ENCODE measurements at places on chromosomes 1 and 21. TPM values are rescaled to one million over a fixed set of nuclear protein-coding genes. Genes with fewer than 3 reads are reported as not detected.

DNA sequence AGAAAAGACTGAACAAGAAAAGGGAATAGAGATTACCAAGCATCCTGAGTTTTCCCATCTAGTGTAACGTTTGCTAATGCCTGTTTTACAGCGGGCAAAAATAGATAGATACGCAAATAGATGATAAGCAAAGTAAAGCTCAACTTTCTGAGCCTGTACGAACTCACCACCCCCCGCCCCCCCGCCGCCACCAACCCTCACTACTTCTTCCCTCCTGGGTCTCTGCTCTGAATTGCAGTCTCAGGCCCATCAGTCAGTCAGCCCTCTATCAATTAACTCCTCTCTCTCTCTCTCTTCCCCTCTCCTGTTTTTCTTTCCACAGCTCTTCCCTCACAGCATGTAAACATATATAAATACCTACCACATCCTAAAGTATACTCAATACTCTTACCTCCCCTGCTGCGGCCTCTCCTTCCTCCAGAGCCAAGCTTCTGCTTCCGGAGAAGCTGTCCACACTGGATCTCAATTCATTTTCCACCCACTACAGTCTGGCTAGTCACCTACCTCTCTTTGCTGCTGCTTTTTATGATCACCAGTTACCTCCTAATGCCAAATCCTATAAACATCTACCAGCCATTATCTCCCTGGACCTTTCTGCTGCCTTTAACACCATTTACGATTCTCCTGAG is 64.6 kb downstream of the CAPN2 start:
- peaks cover 44% of the 10 kb centered on the region for H3K36me3 ChIP-seq
- no peaks in the 10 kb centered on the region for H3K27me3 ChIP-seq
- H3K4me1 ChIP-seq = peaks cover 22% of the 10 kb centered on the region
- no peak for DNase-seq

DNA sequence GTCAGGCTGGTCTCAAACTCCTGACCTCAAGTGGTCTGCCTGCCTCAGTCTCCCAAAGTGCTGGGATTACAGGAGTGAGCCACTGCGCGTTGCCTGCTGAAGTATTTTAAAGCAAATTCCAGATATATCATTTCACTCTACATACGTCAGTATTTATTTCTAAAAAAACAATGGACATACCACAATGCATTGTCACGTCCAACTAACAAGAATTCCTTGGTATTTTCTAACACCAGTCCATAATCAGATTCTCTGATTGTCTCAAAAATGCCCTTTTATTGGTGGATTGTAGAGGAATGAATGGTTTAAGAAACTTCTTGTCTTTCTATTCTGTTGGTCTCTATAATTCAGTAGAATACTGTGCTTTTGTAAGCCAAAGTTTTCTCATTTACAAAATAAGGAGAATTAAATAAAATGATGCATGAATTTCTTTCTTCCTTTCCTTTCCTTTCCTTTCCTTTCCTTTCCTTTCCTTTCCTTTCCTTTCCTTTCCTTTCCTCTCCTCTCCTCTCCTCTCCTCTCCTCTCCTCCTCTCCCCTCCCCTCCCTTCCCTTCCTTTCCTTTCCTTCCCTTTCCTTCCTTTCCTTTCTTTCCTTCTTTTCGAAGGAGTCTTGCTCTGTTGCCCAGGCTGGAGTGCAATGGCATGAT is 55.8 kb downstream of the VPS13D start:
- peaks cover 94% of the 10 kb centered on the region for H3K36me3 ChIP-seq
- no peak overlapping the region for H3K4me3 ChIP-seq
- DNase-seq = no peak
- no peaks in the 10 kb centered on the region for H3K27me3 ChIP-seq

- H3K27me3 ChIP-seq = no peaks in the 10 kb centered on the region
- no peak for DNase-seq
- H3K4me1 ChIP-seq = no peaks in the 10 kb centered on the region
- H3K27ac ChIP-seq = no peak overlapping the region
Observed at GRCh38 chr21:30958741-30959140, 77.4 kb upstream of the KRTAP11-1 start.

DNA sequence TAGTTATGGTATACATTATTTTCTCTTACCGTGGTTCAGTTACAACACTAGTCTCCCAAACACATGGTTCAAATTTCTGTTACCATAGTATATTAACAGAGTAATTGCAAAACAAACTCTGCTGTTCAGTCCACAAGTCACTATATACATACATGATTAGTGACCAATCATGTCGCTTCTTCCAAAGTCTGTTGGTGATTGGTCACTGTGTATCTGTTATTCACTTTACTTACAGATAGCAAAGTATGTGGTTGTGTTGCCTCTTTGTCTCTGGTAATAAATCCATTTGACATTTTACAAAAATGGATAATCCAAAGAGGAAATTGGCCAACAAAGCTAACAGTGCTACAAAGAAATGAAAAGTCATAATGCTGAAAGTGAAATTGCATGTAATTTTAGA is 107.2 kb downstream of the RABGAP1L start:
- no peaks in the 10 kb centered on the region for H3K27me3 ChIP-seq
- H3K36me3 ChIP-seq = peaks cover 7% of the 10 kb centered on the region
- H3K4me1 ChIP-seq = no peaks in the 10 kb centered on the region
- no peak for DNase-seq

DNA sequence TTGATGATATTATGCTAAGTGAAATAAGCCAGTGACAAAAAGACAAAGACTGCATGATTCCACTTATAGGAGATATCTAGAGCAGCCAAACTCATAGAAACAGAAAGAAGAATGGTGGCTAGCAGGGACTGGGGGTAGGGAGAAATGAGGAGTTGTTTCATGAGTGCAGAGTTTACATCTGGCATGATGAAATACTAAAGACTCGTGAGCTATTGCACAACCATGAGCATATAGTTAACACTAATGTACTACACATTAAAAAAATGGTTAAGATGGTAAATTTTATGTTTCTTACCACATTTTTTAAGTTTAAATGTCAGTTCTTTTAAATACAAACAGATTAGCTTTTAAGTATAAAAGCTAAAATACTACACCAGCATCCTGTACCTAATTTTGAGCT is 57.8 kb downstream of the ESRRG start:
- no peaks in the 10 kb centered on the region for H3K4me1 ChIP-seq
- no peak overlapping the region for H3K27ac ChIP-seq
- H3K27me3 ChIP-seq = no peaks in the 10 kb centered on the region
- no peaks in the 10 kb centered on the region for H3K36me3 ChIP-seq
- DNase-seq = no peak
- no peak overlapping the region for H3K4me3 ChIP-seq

GRCh38 chr1:205676002-205676401 is 4.3 kb downstream of the SLC45A3 start:
- H3K36me3 ChIP-seq = no peaks in the 10 kb centered on the region
- DNase-seq = no peak
- H3K4me1 ChIP-seq = peaks cover 95% of the 10 kb centered on the region

DNA sequence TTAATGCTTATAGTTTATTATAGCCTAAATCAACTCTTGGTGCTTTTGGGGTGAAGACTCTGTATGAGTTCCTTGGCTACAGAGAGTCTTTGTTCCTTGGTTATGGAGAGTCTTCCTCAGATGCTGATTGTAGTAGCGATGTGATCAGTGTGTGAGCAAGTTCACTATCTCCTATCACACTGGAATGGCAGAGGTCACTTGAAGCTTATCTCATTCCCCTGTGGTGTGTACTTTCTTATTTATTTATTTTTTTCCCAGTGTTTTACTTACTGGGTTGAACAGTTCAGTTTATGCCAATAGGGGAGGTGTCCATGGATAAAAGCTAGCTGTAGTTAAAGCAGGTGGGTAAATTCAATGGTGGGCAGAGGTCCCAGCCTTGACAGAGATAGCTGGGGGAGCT is 20.1 kb upstream of the MAB21L3 start:
- no peak overlapping the region for H3K27ac ChIP-seq
- no peak for DNase-seq
- H3K4me1 ChIP-seq = no peaks in the 10 kb centered on the region
- no peaks in the 10 kb centered on the region for H3K27me3 ChIP-seq

- H3K4me1 ChIP-seq = peaks cover 27% of the 10 kb centered on the region
- no peak overlapping the region for H3K4me3 ChIP-seq
- no peak overlapping the region for H3K27ac ChIP-seq
- no peaks in the 10 kb centered on the region for H3K36me3 ChIP-seq
- peaks cover 81% of the 10 kb centered on the region for H3K27me3 ChIP-seq
Observed at GRCh38 chr1:47432071-47433036, 5.5 kb upstream of the FOXD2 start.

GRCh38 chr1:230502306-230502705 is 76.2 kb upstream of the PGBD5 start:
- DNase-seq = no peak
- no peaks in the 10 kb centered on the region for H3K36me3 ChIP-seq
- no peak overlapping the region for H3K4me3 ChIP-seq
- H3K27me3 ChIP-seq = no peaks in the 10 kb centered on the region
- H3K4me1 ChIP-seq = no peaks in the 10 kb centered on the region

DNA sequence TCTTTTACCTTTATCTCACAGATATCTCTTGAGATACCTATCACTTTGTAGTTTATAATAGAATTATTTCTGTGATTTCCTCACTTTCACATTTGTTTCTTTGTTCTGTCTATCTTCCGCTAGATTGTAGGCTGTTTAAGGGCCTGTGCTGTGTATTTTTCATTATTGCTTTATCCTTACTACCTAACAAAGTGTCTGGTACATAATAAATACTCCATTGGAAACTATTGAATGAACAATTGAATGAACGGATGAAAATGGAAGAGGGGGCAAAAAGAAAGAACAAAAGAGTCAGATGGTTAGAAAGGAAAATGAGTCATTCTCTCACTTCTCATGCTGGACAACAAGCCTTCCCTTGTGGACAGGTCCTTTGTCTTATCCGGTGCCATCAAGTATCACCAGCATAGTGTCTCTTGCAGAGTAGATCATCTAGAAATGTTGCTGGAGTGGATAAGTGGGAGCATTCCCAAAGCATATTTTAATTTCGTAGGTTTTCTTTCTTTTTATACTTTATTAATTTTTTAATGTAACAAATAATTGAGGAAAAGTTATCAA is 159.8 kb downstream of the NEK7 start:
- H3K27ac ChIP-seq = no peak overlapping the region
- DNase-seq = no peak
- H3K36me3 ChIP-seq = peaks cover 30% of the 10 kb centered on the region
- peaks cover 4% of the 10 kb centered on the region for H3K4me1 ChIP-seq
- no peak overlapping the region for H3K4me3 ChIP-seq

DNA sequence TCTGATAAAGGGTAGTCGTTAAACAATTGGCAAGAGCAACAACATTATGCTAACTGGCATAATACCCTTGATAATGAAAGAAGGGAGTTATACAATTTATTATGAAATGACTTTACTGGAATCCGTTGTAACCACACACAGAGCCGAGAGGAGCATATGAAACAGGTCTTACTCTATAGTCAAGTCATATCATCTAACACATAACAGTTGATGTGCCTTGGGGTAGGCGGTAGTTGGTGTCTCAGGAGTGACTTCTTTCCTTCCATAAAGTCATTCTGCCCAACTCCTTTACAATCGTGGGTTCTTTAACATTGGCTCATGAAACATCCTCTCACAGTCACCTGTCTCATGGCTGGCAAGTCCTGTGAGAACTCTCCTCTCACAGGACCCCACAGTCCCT is 225.2 kb downstream of the LTN1 start:
- H3K36me3 ChIP-seq = no peaks in the 10 kb centered on the region
- no peak for DNase-seq
- no peaks in the 10 kb centered on the region for H3K27me3 ChIP-seq
- no peak overlapping the region for H3K27ac ChIP-seq
- H3K4me1 ChIP-seq = no peaks in the 10 kb centered on the region

GRCh38 chr21:41622831-41623548 is 115.0 kb upstream of the TMPRSS2 start:
- H3K4me3 ChIP-seq = no peak overlapping the region
- peaks cover 74% of the 10 kb centered on the region for H3K27me3 ChIP-seq
- no peaks in the 10 kb centered on the region for H3K36me3 ChIP-seq
- H3K27ac ChIP-seq = no peak overlapping the region
- H3K4me1 ChIP-seq = no peaks in the 10 kb centered on the region

DNA sequence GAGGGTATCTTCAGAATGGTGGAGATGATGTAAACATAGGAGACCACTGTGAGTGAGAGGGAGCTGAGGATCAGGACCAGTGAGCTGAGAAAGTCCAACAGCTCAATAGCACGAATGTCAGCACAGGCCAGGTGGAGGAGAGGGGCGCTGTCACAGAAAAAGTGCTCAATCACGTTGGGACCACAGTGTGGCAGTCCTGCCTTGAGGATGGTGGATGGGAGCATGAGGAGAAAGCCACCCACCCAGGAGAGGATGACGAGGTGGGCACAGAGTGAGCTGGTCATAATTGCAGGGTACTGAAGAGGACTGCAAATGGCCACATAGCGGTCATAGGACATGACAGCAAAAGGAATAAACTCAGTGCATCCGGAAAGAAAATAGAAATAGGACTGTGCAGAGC is 8.1 kb downstream of the OR11L1 start:
- no peak for DNase-seq
- no peaks in the 10 kb centered on the region for H3K27me3 ChIP-seq
- no peak overlapping the region for H3K4me3 ChIP-seq
- no peak overlapping the region for H3K27ac ChIP-seq

DNA sequence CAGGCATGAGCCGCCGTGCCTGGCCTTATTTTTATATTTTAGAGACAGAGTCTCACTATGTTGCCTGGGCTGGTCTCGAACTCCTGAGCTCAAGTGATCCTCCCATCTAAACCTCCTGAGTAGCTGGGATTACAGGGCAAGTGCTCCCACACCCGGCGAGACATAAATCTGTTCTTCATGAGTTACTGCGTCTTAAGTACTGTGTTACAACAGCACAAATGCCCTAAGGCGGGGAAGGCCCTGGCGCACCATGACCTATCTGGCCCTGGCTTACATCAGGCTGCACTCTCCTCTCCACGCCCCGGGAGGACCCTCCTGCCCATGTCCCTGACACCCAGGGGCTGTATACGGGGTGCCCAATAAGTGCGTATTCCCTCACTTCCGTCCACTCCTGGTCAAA is 4.3 kb downstream of the GPR153 start:
- no peak overlapping the region for H3K4me3 ChIP-seq
- H3K4me1 ChIP-seq = peaks cover 35% of the 10 kb centered on the region
- H3K27ac ChIP-seq = peak overlapping the region; percentile 80
- H3K36me3 ChIP-seq = no peaks in the 10 kb centered on the region
- DNase-seq = no peak
- H3K27me3 ChIP-seq = peaks cover 33% of the 10 kb centered on the region

DNA sequence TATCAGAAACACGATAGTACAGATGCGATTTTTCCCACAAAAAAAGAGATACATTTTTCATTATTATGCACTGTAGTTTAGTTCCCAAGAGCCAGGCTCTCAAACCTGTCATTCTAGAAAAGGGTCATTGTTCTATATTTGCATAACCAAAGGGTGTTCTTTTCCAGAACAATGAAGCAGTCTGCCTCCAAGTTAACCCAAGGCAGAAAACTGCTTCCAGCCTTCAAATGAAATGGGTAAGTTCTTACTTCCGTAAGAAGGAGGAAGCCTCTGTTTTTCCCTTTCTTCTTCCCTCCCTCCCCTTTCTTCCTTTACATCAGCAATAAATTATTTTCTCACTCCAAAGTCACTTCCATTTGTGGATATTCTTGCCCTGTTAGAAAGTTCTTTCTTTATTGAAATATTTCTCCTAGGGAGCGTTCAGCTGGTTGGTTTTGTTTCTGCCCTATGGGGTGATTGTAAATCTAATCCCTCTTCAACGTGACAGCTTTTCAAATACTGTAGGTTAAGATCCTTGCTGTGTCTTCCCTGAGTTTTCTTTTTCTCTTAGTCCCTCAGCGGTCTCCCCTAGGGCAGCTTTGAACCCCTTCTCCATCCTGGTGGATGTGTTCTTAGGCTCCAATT is 77.3 kb upstream of the PTGFRN start:
- H3K4me1 ChIP-seq = no peaks in the 10 kb centered on the region
- no peaks in the 10 kb centered on the region for H3K36me3 ChIP-seq
- no peak overlapping the region for H3K27ac ChIP-seq
- no peaks in the 10 kb centered on the region for H3K27me3 ChIP-seq
- no peak for DNase-seq
- H3K4me3 ChIP-seq = no peak overlapping the region

Gene HES4
- polyA plus RNA-seq = 20.8 TPM

Gene RXFP4
- 0.06 TPM for polyA plus RNA-seq

Gene ERICH3
- 0.28 TPM for polyA plus RNA-seq

Gene EIF4G3
- 16.7 TPM for polyA plus RNA-seq

Gene LRRC53
- polyA plus RNA-seq = not detected

Gene SEC22B
- 11.1 TPM for polyA plus RNA-seq
